Hematopoietic multipotent progenitor cell treated with erythropoietin and hydrocortisone succinate and interleukin-3 and kit ligand, for 8 days (in vitro differentiated cells): ENCODE measurements at places on chromosomes 16 and 17.
A peak's percentile ranks its signal among the peaks of the same experiment; 100 is the strongest.

DNA sequence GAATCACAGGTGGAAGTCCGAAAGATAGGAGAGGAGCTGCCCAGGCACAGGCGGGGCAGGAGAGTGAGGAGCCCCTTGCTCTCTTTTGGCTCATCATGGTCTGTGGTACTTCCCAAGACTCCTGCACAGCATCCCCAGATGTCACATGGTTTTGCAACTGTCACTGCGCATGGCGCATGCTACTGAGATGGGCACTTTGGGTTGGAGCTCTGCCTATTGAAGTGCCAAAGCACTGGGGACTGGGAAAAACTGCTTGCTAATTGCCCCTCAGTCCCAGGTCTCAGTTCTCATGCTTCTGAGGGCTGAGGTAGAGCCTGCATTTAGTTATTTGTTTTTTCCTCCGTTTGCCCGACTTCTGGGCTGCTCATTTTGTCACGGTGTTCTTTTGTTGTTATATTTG, 156.8 kb upstream of the CDH13 start:
- no peak for DNase-seq

DNA sequence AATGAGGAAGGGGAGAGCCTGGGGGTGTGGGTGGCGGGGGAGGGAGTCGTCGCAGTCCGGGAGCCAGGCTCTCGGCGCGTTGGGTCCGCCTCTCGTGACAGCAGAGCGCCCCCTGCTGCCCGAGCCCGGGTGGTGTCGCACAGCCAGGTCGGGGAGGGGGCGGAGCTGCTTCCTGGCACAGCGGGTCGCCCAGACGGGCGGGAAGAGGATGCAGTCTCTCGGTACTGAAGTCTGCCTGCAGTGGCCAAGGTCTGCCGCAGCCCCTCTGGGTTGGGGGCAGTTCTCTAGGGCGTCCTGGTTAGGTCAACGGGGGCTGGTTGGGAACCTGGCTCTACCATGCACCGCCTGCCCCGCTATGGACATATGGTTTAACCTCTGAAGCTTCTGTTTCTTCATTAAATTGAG, 38.2 kb upstream of the CCDC182 start:
- peak; percentile 54 for DNase-seq

DNA sequence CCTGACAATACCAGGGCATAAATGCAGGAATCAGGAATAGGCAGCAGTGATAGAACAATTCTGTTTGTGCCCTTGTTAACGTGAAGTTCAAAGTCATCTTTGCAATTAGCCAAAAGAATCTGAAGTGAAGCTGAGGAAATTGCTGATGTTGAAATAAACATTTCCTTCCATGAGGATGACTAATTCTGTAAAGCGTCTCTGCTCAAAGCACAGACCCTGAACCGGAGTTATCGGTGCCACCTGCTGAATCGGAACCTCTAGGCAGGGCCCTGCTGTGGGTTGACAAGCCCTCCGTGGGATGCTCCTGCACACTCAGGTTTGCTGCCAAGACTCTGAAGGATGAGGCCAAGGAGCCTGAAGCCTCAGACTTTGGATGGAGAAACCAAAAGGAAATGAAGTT, 37.0 kb upstream of the CDH1 start:
- no peak for DNase-seq

- DNase-seq, result no peak
Measured at GRCh38 chr17:79045001-79045729, 21.2 kb downstream of the C1QTNF1 start.

- peak; percentile 14 for DNase-seq
Measured at GRCh38 chr16:11556945-11557720, 29.6 kb downstream of the LITAF start.

- DNase-seq, result no peak
Measured at GRCh38 chr17:50125420-50125997, 4.5 kb downstream of the SAMD14 start.

- DNase-seq, result peak; percentile 12
Measured at GRCh38 chr17:68591583-68591982, 9.6 kb downstream of the FAM20A start.

DNA sequence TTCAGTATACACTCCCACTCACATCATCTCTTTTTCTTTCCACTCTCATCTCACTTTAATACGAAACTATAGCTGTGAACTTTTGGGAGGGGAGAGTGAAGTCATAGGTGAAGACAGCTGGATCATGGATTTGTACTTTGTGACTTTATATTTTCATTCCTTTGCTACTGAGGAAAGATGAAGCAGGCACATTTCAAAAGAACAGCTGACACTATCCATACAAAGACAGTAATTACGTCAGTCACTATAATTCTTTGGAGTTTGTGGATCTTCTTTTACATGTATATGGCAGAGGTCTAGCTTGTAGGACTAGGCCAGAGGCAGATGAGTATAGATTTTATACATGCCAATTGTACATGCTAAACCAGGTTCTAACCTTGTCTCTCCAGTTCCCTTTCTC, 346.3 kb downstream of the BCAS3 start:
- DNase-seq, result no peak

- no peak for DNase-seq
Measured at GRCh38 chr17:50051606-50052005, 4.3 kb upstream of the ITGA3 start.

DNA sequence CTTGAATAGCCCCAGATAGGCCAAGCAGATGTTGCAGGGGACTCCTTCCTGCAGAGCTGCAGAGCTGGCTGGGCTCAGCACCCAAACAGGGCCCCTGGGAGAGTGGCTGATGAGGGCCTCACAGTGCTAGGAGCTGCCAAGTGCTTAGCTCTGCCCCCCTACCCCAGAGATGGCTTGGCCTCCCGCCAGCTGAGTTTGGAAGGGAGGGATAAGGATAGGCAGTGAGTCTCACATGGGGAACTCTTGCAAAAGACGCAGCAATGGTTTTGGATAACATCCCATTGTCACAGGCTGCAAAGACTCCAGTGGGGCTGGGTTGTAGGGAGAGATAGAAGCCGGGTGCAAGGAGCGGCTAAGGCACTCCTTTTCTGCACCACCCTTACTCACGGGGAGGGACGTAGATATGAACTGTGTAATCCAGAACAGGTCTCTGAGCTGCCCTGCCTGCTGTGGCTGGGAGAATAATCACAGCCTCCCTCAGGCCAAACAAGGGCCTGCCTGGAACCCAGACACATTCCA, 52.9 kb upstream of the MAF start:
- DNase-seq, result peak; percentile 5

DNA sequence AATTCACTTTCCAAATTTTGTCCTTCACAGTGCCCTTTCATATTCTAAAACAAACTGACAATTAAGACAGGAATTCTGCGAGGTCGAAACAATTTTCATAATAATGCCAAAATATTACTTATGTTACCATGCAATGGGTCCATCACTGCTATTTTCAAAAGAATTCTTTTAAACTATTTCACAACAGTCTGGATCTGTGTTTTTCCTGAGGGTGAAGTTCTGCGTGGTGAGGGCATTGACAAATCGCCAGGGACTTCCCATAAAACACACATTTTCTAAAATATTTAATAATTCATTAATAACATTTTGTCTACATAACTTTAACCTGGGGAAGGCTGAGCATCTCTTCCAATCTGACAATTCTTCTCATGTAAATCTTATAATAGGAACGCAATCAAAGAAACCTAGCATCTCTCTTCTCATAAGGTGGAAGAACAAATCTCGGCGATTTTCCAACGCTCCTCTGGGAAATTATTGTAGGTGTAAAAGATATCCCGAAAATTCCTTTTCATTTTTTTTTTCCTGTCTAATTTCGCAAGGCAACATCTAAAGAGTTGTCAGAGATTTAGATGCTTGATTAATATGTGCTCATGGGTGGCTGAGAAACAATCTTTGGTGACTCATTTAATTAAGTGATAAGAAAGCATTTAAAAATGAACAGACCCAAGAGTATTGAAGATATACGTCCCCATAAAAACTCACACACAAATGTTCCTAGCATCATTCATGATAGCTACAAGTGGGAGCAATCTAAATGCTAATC, 41.5 kb downstream of the CALB2 start:
- no peak for DNase-seq

DNA sequence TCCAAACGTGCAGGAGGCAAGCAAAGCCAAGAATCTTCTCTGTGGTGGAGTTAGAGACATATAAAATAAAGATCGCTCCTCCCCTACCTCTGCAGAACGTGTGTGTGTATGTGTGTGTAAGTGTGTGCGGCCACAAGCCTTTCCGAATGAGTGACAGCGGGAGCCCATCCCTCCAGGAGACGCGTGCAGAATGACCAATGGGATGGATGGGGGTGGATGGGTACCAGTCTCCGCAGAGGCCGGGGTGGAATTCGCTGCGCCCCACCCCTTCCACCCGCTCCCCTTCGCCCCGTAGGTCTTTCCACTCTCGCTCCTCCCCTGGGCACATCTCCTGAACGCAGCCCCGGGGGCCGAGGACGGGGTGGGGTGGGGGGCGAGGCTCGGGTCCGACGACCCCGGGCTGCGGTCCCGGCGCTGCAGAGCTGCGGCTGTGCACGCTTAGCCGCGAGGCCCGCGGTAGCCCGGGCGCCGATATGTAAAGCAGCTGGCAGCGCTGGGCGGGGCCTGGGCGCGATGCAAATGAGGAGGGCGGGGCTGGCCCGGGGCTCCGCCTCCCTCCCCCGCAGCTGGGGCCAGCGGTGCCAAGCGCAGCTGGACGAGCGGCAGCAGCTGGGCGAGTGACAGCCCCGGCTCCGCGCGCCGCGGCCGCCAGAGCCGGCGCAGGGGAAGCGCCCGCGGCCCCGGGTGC, at the start of gene PRKCB:
PRKCB (plus strand) TSS at position 594 of the 688 bp plus-strand sequence.
- DNase-seq, result peak; percentile 86

GRCh38 chr17:3658784-3659449, 9.5 kb downstream of the TAX1BP3 start:
- no peak for DNase-seq

DNA sequence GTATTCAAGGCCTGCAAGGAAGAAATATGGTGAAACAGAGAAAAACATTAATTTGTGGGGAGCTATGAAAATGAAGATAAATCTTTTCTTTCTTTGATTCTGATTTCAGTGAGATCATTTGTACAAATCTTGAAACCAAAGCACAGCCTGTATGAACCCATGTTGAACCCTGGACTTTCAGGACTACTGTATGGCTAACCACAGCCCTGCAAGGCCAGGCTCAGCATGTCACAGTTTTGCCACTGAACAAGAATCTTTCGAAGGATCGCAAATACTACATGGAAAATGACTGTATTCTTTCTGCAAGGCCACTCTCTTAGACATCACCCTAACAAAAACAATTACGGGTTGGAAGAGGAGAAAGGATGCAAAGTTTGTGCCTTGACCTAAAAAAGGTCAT, 161.7 kb upstream of the MAF start:
- no peak for DNase-seq

GRCh38 chr17:66717641-66718058, 117.3 kb upstream of the CACNG5 start:
- DNase-seq, result no peak

- no peak for DNase-seq
Measured at GRCh38 chr17:289409-289808, 63.2 kb downstream of the RPH3AL start.

GRCh38 chr17:81539961-81540675, 11.9 kb downstream of the FSCN2 start:
- DNase-seq, result no peak

DNA sequence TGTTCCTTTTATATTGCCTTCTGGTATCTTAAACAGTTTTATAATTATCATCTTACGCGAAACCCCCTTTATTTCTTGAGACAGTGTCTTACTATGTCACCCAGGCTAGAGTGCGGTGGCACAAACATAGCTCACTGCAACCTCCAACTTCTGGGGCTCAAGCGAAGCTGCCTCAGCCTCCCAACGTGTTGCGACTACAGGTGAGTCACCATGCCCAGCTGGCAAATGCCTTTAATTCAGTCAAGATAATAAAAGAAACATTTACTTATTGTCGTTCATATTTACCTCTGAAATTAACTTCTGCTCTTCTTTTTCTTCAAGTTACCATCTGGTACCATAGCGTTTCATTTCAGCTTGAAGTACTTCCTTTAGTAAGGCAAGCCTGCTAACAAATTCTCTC, 43.9 kb downstream of the FBXL20 start:
- no peak for DNase-seq

DNA sequence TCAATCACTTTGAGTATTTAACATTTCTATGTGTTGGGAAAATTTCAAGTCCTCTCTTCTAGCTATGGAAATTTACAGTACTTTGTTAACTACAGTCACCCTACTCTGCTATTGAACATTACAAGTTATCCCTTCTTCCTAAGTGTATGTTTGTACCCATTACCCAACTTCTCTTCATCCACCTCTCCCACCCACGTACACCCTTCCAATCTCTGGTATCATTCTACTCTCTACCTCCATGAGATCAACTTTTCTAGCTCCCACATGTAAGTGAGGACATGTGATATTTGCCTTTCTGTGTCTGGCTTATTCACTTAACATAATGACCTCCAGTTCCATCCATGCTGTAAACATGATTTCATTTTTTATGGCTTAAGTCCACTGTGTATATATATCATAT, 3.2 kb upstream of the ZNF688 start:
- DNase-seq, result no peak

DNA sequence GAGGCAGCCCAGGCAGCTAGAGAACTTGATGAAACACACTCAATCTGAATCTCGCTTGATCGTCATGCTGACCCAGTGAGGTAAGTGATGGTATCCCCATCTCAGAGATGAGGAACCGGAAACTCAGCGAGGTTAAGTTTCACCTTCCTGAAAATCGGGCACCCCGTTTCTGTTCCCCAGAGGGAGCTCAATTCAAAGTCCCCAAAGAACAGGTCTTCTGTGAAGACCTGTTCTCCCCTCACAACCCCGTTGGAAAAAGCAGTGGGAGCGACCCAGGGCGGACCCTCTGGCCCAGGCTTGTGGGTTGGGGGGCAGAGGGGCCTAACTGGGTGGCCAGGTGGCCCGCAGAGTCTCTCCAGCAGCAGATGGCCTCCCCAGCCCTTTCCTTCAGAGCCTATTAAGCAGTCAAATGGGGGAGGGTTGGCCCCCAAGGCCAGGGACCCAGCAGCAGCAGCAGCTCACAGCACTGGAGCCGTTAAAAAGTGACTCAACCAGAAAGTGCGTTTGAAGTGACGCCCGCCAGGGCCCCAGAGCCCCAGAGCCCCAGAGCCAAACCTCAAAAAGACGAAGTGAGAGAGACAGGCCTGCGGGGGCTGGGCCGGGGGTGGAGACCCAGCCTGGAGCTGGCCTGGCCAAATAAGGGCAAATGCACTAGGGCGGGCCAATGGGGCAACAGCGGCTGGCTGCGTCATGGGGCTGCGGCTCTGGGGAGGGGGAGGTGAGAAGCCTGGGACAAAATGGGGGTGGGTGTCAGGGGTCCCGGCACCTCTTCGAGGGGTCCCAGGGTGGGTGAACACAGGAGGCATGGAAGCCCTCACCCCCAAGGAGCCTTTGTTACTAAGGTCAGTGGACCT, 9.2 kb upstream of the TSPOAP1 start:
- peak; percentile 94 for DNase-seq

GRCh38 chr16:88062341-88063210, 111.3 kb downstream of the BANP start:
- no peak for DNase-seq

- DNase-seq, result no peak
Measured at GRCh38 chr16:85650135-85650843, 37.2 kb downstream of the GSE1 start.

- peak; percentile 71 for DNase-seq
Measured at GRCh38 chr16:84266451-84266850, 26.6 kb upstream of the KCNG4 start.

DNA sequence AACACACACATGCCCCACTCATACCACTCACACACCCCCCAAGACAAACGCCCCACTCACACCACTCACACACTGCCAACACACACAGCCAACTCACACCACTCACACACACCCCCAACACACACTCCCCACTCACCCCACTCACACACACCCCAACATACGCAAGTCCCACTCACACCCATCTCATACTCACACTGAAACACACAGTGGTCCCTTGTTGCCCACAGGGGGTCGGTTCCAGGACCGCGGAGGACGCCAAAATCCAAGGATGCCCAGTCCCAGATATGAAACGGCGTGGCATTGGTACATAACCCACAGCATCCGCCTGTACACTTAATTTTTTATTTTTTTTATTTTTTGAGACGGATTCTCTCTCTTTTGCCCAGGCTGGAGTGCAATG, 20.9 kb downstream of the RNF213 start:
- no peak for DNase-seq
